Suprapubic skin (tissue), 4 donors: ENCODE measurements at places on chromosomes 4 and X. TPM values are rescaled to one million over a fixed set of nuclear protein-coding genes. Genes with fewer than 3 reads are reported as not detected.

The OPRPN gene
- not detected for total RNA-seq

The NCAPG gene
- total RNA-seq = 1.6 TPM

The CXCL8 gene
- total RNA-seq = not detected

DNA sequence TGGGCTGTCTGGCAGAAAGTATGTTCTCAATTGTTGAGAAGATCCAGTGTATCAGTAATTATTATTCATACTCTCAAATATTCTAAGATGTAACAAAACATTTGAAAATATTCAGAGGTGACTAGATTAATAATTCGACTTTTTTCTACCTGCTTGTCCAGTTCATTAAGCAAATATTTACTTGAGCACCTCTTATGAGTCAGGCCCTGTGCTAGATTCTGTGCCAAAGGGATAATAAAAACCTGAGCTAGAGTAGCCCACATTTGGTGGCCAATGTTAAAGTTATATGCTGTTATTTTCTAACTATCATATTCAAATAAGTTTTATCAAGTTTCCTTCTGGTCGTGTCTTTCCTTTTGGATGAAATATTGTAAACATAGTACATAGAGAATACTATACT lies 58.5 kb downstream of the ARHGAP10 start:
- no peak for DNase-seq

DNA sequence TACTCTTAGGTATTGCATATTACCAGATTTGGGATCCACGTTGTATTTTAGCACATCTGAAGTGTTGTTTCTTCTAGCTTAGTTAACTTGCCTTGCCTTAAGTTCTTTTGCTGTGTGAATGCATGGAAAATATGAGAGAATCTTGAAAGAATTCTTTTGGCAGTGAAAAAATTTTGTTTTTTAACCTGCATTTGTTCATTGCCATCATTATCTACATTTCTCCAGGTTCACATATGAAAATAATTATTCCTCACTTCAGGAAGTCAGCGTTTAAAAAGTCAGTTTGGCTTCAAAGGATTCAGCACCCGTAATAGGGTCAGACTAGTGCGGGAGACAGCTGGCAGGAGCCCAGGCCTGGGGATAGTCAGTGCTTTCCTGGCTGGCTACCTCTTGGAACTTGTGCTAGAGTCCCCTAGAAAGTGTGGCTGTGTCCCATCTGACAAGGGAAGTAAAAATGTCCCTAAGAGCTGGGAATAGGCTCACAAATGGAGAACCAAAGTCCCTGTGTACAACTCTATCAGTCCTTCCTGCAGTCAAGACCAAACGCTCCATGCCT lies 251.9 kb upstream of the KLF3 start:
- DNase-seq = no peak

The CCDC149 gene
- 7.6 TPM for total RNA-seq

The PABPC5 gene
- 0.24 TPM for total RNA-seq
